ENCODE measurements at places on chromosomes 6 and 20.
A peak's percentile ranks its signal among the peaks of the same experiment; 100 is the strongest.

- peak; percentile 27 for DNase-seq
Observed at GRCh38 chr6:71349395-71349794, 60.8 kb downstream of the OGFRL1 start.

- DNase-seq: no peak
Observed at GRCh38 chr6:11467364-11467763, 70.2 kb upstream of the TMEM170B start.

GRCh38 chr6:52671676-52672075, 763 bp downstream of the TMEM14A start:
- DNase-seq: no peak

- no peak for DNase-seq
Observed at GRCh38 chr20:32672982-32673851, 524 bp downstream of the C20orf203 start.

GRCh38 chr20:63091901-63092659, 85.3 kb upstream of the BHLHE23 start:
- no peak for DNase-seq

GRCh38 chr6:24125980-24126379, at the start of gene NRSN1:
Gene NRSN1 (plus strand): TSS chr6:24126215. CDS start chr6:24134328, 8,113 bp downstream.
- DNase-seq: no peak

GRCh38 chr6:131107151-131107550, 28.1 kb upstream of the AKAP7 start:
- DNase-seq: no peak

DNA sequence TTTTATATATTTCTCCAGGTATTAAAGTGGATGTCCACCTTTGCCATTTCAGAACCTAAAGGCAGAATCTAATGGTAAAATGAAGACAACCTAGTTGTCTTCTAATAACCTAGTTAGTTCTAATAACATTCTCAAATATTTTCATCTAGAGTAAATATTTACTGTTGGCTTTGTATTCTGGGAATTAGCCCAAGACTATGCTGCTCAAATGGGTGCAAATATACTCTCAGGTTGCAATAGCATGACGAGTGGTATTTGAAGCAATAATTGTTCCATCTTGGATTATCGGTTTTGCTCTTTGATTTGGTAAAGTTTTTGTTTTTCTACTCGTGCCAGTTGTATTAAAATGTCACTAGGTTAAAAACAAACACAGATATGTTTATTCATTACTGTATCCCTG, 21.0 kb upstream of the RSPH4A start:
- no peak for DNase-seq

DNA sequence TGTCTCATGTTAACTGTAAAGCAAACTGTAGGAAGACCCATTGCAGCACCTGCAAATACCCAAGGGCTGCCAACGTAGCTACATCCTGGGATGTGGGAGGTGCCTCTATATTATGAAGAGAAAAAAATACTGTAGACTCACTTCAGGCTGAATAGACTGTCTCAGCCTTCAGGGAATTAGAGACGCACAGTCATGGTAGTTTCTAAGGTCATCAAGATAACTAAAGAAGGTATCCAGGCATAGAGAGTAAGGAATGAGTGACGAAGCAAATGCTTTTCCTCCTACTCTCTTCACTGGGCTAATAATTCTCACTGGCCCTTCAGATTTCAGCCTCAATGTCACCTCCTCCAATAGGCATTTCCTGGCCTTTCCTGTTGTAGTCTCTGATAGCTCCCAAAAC, 121.6 kb upstream of the ECI2 start:
- DNase-seq: no peak

DNA sequence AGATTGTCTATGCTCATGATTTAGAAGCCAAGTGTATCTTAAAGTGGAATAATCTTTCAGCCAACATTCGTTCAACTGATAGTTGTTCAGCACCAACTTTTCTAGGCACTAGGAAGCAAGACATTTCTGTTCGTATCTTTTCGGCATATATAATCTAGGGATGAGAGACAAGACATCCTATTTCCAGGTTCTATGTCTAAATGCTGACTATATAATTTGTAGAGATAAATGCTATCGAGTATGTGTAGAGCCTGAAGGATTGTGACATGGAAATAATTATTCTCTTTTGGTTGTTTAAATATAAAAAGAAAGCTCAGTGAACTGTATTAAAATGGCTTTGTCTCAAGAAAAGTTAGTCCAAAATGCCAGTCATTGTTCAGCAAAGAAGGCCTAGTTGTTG, 371.6 kb downstream of the DOK5 start:
- no peak for DNase-seq

GRCh38 chr6:90098627-90099026, 198.0 kb downstream of the BACH2 start:
- no peak for DNase-seq

DNA sequence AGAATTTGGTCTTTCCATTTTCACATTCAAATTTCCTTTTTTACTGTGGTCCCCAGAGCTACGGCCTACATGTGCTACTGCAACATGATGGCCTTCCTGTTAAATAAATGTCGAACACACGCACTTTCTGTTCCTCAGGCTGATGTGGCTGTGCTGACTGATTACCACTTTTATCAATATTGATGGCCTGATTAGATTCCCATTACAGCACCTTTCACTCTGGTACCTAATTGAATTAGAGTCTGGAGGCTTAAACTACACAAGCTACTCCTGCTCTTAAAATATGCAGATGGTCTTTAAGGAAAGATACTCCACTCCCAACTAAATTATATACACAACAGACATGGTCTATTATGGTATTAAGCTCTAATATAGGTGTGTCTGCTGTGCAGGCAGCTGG, 301.6 kb downstream of the FRK start:
- DNase-seq: no peak

- no peak for DNase-seq
Observed at GRCh38 chr6:76684875-76685274, 612.4 kb upstream of the IMPG1 start.

DNA sequence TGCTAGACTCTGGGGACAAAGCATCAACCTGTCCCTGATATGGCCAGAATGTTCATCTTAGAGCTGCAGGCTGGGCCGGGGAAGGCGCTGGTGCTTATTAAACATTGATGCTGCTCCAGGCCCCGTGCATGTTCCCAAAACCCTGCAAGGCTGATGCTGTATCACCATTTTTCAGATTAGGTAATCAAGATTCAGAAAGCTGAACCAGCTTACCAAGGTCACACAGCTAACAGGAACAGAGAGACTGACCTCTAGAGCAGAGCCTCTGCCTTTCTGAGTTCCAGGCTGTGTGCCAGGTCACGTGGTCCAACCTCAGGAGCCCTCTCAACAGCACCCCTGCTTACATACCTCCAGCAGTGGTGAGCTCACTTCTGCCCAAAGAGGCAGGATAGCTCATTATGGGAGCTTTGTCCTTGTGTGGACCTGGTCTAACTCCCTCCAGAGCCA, 16.1 kb upstream of the VSTM2L start:
- DNase-seq: no peak

DNA sequence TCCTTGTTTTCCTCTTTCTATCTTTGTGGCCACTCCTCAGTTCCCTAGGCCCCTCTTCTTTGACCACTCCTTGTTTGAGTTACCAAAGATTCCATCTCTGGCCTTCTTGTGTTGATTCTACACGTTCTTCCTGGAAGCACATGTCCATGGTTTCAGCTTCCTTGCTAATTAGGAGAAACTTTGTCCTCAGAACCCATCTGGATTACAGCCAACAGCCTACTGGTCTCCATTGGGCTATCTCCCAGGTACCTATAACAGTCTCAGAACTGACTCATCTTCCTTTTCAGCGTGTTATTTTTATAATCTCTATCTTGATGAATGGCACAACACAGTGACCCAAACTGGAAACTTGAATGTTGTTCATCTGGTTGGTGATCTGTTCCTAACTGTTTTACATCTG, 17.5 kb downstream of the PTPRA start:
- no peak for DNase-seq

- no peak for DNase-seq
Observed at GRCh38 chr6:49980898-49981297, 11.5 kb upstream of the DEFB113 start.

- peak; percentile 53 for DNase-seq
Observed at GRCh38 chr6:7086488-7086887, 21.3 kb upstream of the RREB1 start.

DNA sequence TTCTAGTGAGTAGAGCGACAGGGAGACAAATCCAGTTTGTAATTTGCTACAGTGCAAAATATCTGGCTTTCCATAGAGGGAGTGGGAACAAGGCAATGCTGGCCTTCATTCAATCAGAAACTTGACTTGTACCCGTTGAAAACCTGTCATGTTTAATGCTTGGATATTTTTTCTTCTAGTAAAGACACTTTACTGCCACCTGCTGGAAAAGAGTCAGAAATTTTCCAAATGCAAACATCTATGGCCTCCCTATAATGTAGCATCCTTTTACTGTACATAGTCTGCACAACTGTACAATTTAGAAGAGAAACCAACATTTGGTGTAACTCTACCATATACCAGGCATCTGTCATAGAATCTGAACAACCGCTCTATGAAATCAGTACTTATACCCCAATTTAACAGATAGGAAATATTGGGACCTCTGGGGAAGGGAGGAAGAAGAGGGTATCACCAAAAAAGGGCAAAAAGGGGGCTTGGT, 16.7 kb upstream of the TBC1D20 start:
- peak; percentile 15 for DNase-seq

GRCh38 chr6:26213334-26214075, 126.3 kb downstream of the HFE start:
- DNase-seq: no peak

- no peak for DNase-seq
Observed at GRCh38 chr6:3532296-3532916, 75.6 kb upstream of the SLC22A23 start.

DNA sequence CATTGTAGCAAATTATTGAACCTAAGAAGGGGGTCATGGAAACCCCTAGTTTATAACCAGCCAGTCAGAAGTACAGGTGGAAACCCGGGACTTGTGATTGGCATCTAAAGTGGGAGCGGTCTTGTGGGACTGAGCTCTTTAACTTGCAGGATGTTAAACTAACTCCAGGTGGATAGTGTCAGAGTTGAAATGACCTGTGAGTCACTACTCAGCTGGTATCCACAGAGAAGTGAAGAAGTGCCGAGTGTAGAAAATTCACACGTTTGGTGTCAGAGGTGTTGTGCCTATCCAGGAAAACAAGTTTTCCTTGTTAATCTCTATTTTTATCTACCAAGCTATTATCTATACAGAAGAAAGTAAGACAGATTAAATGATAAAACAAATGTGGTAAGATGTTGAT, 179.7 kb downstream of the ADGRG6 start:
- DNase-seq: no peak

DNA sequence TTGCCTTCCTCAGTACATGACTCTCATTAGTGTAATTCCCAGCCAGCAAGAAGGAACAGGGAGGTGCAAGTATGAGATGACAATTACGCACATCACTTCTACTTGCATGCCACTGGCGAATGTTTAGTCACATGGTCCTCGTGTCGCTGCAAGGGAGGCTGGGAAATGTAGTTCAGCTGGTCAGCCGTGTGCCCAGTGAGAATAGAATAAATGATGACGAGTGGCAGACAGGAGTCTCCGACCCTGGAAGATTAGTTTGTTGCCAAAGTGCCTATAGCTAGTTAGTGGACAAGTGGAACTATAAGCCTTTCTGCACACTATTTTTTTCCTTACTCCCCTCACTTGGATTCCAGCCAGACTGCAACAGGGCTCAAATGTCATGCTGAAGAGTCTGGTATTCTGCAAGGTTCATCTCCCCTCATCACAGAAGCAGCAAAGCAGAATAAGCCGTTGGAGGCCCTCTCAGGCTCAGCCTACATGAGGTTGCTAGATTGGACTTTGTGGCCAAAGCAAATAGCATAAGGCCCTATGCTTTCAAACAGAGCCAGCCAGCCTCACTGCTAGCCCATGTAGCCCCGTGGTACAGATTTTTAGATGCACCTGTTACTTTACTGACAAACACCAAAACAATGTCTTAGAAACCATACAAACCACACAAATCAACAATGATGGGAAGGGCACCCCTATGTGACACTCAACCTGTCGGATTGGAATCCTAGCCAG, 9.7 kb downstream of the LINC00237 start:
- no peak for DNase-seq

DNA sequence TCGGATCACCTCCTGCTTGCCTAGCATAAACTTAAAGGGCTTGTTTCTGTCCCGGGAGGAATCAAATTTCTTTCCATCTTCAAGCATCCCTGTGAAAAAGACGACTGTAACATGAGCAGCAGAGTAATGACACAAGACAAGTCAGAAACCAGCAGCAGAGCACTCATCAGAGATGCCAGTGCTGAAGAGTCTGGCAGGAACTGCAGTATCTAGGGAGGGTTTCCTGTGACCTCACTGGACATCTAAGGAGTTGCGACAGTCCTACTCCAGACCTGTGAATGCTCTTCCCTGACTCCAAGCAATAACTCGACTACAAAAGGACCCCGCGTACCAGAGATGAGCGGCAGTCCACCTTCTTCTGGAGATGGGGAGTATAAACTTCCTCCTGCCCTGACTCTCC, 17.3 kb downstream of the FKBP1A start:
- no peak for DNase-seq

DNA sequence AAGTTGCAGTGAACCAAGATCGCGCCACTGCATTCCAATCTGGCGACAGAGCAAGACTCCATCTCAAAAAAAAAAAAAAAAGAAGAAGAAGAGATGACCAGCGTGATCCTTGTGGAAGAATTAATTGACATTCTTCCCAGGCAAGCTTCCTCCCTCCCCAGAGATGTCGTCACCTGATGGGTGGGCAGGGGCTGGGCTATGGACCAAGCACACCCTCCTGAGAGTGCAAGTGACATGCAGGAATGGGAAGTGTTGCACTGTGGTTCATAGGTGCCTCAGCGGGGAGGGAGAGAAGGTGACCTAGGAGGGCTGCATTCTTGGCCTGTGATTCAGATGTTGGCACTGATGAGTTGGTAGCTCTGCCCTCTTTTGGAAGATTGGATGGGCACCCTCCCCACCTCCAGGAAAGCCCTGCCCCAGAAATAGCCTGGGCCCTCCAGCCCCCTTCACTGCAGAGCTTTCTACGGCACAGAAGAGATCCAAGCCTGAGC, 37.8 kb downstream of the TAF8 start:
- no peak for DNase-seq

GRCh38 chr6:162708971-162709370, 18.6 kb downstream of the PRKN start:
- no peak for DNase-seq

- DNase-seq: no peak
Observed at GRCh38 chr6:50936277-50936681, 117.6 kb downstream of the TFAP2B start.

- DNase-seq: no peak
Observed at GRCh38 chr6:26056583-26057350, 30.5 kb upstream of the HFE start.

- DNase-seq: no peak
Observed at GRCh38 chr20:33914919-33915318, 78.8 kb upstream of the RALY start.

GRCh38 chr20:10922506-10922905, 248.7 kb upstream of the JAG1 start:
- DNase-seq: no peak

GRCh38 chr6:146985966-146986365, 218.3 kb upstream of the STXBP5 start:
- DNase-seq: no peak

- DNase-seq: no peak
Observed at GRCh38 chr6:160750276-160750689, 48.2 kb downstream of the PLG start.
